ENCODE measurements at places on chromosomes 16 and 17. TPM values are rescaled to one million over a fixed set of nuclear protein-coding genes. Genes with fewer than 3 reads are reported as not detected.

DNA sequence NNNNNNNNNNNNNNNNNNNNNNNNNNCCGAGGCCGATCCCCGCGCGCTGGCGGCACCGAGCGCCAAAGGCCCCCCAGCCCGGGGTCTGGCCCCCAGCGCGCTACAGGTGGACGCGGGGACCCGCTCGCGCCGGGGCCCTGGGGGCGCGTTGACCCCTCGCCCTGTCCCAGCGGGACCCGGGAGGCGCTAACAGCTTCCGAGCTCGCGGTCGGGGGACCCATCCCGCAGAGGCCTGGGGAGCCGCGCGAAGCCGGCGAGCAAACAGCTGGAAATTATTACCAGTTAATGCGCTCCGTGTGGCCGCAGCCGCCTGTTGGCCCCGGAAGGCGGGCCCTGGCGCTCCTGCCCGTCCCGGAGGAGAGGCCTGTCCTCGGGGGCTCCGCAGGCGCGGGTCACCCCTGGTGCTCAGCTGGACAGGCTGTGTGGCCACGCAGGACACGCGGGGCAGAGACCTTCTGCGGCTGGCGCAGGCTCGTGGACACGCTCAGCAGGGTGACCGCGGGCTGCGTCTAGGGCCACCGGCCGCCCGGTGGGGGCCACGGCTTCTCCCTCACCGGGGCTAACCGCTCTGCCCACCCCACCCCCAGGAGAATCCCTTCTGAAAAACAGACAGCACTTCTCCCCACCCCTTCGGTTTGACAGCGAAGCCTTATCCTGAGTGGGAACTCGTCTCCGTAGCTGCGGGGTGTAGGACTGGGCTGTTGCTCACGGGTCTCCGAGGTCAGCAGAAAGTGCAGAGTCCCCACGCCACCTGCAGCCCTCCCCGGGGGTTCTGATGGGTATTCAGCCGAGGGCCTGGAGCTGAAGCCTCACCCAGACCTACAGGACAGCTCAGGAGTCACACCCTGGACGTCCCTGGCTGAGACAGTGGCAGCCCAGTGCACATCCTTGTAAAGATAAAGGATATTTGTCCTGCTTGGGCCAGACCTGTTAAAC, 138.7 kb upstream of the RPH3AL start:
- peak; percentile 94 for DNase-seq

DNA sequence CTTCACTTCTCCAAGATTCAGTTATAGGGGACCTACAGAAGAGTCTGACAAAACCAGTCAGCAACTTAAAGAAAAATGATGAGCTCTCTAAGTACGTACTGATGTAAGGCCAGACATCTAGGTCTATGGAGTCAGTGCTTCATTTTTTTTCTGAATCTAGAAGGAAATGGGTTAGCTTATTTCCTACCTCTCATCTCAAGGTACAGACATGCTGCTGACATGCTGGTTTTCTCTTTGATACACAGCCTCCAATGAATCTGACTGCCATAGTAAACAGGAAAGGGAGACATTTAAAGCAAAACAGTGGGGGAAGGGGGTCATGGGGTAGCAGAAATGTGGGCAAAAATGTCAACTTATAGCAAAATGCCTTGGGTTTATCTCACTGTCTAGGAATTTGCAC, 16.4 kb downstream of the CDR2 start:
- DNase-seq, result no peak

GRCh38 chr17:75060434-75061054, 13.5 kb downstream of the KCTD2 start:
- DNase-seq, result no peak

DNA sequence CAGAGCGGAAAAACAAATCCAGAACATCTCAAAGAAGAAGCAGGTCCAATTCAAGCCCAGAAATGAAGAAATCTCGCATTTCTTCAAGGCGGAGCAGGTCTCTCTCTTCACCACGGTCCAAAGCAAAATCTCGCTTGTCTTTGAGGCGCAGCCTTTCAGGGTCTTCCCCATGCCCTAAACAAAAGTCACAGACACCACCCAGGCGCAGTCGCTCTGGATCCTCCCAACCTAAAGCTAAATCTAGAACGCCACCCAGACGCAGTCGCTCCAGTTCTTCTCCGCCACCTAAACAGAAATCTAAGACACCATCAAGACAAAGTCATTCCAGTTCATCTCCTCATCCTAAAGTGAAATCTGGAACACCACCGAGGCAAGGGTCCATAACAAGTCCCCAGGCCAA, 10.3 kb downstream of the SRRM2 start:
- no peak for DNase-seq

DNA sequence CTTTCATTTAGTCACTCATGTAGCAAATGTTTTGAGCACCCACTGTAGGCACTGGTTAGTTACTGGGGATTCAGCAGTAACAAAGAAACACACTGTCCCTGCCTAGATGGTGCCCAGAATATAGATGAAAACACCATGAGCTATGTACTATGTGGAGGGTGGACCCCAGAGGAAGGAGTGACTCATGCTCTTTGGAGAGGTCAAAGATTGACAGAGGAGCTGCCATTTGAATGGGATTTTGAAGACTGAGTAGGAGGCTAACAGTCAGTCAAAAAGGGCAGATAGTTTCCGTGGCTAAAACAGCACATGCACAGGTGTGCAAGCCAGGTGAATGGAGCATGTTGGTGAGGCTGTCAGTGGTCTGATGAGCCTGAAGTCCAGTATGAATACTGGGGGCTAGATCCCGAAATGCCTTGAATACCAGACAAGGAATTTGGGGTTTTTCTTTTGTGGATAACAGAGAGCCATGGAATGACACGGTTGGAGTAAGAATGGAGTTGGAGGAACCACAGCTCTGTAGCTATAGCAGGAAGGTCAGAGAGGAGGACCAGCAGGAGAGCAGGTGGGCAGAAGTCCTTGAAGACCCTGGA, 6.1 kb downstream of the IL21R start:
- no peak for DNase-seq

GGT6 gene
- polyA plus RNA-seq, result 2.1 TPM

DNA sequence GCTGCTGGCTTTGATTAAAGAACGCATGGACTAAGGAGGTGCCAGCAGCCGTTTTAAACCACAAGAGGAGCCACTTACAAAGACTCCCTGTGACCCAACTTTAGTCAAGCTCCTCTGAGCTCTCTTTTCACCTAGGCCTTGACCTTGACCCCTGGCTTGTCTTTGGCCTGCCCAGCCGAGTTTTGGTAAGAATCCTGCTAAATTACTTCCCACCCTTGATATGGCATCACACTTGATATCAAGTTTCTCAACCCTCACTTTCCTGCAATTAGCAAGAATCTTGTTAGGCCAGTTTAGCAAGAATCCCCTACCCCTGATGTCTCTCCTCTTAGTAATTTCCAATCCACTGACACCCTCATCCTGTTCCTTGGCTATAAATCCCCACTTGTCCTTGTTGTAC, 232.8 kb upstream of the SALL1 start:
- no peak for DNase-seq

DNAH17 gene
- polyA plus RNA-seq, result 1.7 TPM

DNA sequence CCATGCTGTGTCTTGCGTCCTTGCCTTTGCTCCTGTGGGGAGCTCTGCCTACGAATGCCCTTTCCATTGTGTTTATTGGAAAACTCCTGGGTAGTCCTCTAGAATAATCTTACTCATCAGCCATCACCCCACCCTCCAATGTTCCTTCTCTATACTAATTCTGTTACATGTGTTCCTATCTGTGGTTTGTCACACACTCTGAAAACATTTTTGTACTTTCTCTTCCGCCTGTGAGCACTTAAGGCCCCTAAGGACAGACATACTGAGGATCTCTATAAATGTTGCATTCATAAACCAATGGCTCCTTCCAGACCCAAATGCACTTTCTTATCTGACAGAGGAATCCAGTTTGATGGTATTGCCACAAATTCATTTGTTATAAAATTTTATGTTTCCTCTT, 53.9 kb upstream of the MON1B start:
- no peak for DNase-seq
